ENCODE measurements at places on chromosomes 16 and 17. TPM values are rescaled to one million over a fixed set of nuclear protein-coding genes. Genes with fewer than 3 reads are reported as not detected.

DNA sequence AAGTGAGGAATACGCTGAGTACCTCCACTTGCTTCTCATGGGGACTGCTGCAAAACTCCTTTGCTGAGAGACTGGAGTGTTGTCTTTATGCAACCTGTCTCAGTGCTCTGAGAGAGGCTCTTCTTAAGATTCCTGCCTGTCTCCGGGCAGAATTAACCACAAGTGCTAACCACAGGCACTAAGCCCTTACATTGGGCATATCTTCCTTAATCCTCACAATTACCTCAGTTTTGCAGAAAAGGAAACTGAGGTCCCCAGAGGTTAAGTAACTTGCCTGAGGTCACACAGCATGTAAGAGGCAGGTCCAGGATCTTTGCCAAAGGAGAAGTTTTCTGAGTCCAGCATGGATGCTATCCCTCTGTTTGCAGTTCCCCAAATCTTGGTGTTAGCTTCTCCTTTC is 86.0 kb downstream of the GP2 start:
- no peak for DNase-seq

PRDM7 gene
- total RNA-seq, result not detected

- no peak for DNase-seq
Measured at GRCh38 chr16:47833771-47834170, 322.0 kb downstream of the ABCC12 start.

PRSS8 gene
- total RNA-seq, result 154 TPM

CTRB2 gene
- total RNA-seq, result not detected
